ENCODE measurements at places on chromosomes 13 and 19.

DNA sequence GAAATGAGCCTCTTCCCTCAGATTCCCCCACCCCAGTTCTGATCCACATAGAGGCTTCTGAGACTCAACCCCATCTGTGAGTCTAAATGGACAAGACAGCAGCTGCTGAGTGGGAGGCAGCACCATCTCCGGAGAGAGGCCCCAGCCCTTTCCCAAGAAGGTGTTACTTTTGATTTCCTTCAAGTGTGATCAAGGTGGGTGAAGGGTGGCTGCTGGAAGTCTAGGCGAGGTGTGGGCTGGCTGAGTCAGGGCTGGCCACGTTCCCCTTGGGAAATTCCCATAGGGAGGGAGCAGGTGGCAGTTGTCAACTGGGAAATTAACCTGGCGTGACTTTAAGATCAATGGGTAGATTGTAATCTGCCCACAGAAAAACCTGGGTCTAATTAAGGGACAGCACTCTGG is 148.0 kb downstream of the FOXO1 start:
- no peak for DNase-seq

DNA sequence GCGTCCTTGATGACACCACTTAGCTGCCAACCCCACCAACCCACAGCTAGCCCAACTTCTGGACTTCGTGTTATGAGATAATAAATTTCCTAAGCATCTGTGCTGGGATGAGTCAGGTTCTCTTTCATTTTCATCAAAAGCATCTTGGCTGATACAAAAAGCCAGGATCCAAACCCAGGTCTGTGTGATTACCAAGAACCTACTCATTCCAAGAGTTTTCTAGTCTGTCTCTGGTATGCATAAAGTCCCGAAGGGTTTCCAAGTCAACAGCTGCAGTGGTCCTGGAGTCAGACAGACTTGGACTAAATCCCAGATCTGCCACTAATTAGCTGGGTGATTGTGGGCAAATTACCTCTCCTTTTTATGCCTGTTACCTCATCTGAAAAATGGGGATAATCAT is 55.5 kb upstream of the SERP2 start:
- DNase-seq, result no peak

DNA sequence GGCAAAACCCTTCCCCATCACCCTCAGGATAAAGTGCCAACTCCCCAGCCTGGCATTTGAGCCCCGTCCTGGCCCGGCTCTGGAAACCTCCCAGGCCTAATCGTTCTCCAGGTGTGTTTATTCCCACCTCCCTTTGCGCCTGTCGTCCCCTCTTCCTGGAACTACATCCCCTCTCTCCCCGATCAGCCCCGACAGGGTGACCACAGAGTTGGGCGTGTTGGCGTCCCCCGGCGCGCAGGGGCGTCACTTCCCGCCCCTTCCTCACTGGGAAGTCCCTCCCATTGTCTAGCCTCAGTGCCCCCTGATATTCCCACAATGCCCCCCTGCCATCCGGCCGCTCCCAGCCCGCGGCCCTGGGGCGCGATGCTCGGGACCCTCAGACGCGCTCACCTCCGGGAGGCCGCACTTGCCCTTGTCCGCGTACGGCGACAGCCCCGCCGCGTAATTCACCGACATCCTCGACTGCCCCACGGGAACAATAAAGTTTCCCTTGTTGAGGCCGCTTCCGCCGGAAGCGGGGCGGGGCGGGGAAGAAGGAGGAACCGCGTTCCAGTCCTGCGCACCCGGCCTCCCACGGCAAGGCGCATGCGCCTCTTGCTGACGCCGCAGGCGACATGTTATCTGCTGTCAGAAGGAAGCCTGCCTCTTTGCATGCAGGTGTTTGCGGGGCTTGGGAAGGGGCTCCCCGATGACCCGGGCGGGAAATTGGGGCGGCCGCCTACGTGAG is at the start of the genes ANKRD24 and SIRT6:
Gene ANKRD24, plus strand, starts transcription at position 606 of the 727 bp plus-strand sequence. CDS start 3,737 bp downstream, outside the sequence.
Gene SIRT6, minus strand, starts transcription at position 480 of the 727 bp plus-strand sequence. Its CDS starts 24 bp downstream, at position 456.
- DNase-seq, result peak; percentile 95

DNA sequence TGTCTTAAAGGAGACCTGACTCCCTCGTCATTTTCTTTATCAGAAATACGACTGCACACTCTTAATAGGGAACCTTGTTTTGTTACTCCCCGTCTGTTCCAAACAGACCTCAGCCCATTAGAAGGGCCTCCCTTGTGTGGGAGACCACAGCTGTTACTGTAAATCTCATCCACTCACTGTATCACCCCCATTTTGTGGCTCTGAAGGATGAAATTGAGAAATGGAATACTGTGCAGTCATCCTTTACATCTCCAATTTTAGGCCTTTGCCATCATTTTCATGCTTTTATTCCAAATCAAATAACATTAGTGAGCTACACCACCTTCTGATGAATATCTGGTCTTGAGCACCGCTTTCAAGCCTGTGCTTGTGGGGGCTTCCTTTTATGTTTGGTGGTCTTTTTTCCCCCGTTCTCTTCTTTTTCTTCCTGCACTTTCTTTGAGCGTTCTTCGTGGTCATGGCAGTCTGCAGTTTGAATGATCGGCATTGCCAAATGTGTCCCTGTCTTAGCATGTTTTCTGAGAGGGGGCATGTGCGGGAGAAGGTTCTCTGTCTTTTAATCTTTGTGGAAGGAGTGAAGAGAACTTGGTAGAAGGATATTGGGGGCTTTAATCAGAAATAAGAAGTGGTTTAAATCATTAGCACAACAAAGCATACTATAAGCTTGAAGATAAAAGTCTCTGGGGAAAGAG is 65.8 kb downstream of the GGACT start:
- no peak for DNase-seq

GRCh38 chr19:28242317-28242927 is 970.5 kb downstream of the UQCRFS1 start:
- DNase-seq, result no peak

DNA sequence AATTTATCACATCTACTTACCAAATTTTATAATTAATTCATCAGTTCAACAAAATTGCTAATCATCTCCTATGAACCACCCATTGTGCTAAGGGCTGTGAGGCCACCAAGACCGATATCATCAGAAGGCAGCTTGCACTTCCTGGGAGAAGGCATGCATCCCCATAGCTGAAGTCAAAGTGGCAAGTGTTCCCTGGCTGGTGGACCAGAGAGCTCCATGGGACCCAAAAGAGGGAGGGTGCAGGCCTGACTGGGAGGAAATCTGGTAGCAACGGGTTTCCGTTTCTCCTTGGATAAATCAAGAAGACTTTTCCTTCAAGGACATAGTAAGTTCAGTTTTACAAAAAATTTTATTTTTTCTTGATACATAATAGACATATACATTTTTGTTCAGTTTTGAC is 325.2 kb downstream of the FGF9 start:
- no peak for DNase-seq

- DNase-seq, result no peak
These were observed 792.6 kb upstream of the GPC6 start for GRCh38 chr13:92433963-92434362.

DNA sequence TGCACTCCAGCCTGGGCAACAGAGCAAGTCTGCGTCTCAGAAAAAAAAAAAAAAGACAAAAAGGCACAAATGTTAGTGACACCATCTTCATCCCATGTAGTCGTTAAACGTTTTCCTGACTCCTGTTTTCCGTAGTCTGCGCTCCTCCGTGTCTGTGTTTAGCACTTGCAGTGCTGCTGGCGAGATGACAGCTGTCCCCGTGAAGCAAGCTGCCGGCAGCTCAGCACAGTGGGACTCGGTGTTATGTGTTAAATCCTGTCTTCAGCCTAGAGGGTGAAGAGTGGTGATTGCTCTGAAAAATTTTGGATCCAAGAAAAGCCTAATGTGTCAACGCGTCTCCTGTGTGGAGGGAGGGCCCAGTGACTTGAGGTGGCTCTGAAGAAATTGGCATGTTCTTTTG is 18.4 kb downstream of the UBXN6 start:
- no peak for DNase-seq

DNA sequence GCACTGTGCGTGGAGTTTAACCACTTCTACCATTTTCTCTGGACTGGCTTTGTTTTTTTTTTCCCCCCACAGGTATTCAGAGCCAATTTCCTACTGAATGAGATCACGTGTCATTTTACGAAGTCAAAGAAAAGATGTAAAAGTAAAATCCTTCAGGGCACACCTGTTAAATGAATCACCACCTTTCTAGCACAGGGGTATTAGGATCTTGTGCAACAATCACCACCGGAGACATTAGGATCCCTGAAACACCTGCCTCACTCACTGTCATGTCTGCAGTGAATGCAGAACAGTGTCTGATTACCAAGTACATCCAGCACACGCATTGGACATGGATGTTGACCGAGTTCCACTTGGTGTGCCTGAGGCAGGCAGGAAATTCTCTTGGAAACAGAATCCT is 17.2 kb downstream of the BRD4 start:
- no peak for DNase-seq

GRCh38 chr13:95547531-95548167 is 4.9 kb upstream of the CLDN10 start:
- DNase-seq, result no peak

- no peak for DNase-seq
These were observed 211.9 kb downstream of the ZNF536 start for GRCh38 chr19:30584090-30584489.

DNA sequence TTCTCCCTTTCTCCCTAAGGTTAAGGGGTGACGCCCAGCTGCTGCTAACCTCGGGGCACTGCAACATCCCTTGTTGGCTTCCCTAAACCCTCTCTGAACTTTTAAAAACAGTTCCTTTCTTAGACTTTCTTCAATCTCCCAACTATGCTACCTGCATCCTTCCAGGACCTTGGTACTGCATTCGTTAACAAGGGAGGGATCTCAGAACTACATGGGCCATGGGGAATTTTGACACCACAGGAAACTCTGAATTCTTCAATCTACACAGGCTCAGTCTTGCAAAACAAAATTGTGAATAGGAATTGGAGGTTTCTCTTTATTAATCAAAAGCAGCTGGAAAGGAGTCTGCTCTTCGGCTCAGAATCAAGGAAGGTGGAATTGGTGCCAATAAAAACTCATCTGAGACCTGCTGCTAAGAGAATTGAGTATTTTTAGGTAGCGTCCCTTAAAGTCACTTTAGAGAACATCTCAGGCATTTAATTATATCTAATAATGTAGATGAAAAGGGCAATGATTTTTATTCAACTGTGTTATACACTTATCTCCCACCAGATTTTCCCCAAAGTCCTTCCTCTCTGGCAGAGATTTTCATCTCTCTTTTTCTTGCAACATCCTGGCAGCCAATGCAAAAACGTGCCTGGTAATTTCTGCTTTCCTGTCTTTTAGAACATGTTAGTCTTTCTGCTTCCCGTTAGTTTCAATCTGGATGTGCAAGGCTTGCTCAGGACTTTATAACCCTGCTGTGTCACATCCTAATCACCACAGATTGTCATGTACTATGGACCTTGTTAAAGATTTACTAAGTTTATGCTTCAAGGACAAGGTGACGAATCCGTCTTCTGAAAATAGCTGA is 69.1 kb upstream of the SLC15A1 start:
- DNase-seq, result no peak

DNA sequence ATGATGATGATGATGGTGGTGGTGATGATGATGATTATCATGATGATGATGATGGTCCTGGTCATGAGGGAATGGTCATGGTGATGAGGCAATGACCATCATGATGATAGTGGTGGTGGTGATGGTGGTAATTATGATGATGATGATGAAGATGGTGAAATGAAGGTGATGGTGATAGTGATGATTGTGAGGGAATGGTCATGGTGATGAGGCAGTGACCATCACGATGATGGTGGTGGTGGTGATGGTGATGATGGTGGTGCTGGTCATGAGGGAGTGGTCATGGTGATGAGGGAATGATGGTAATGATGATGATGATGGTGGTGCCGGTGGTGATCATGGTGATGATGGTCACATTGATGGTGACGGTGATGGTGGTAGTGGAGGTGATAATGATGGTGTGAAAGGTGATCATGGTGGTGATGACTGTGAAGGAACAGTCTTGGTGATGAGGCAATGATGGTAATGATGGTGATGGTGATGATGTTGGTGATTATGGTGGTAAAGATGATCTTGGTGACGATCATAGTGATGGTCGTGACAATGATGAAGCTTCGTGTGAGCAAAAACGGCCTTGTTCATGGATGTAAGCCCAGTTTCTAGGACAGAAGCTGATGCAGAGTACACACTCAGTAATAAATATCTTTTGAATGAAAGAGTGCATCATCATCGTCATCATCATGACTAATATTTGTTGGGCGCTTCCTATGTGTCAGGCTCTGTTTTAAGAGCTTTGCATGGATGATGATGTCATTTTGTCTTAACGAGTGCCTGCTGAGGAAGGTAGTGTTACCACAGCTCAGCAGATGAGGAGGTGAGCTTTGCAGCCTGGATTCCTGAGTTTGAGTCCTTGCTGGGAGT is 17.3 kb downstream of the SBK2 start:
- DNase-seq, result no peak
